ENCODE measurements at places on chromosomes 1 and 21.

- peaks cover 5% of the 10 kb centered on the region for H3K4me1 ChIP-seq
- no peaks in the 10 kb centered on the region for H3K36me3 ChIP-seq
- no peak overlapping the region for H3K27ac ChIP-seq
- DNase-seq: no peak
- no peaks in the 10 kb centered on the region for H3K27me3 ChIP-seq
Observed at GRCh38 chr21:38388647-38389353, 109.5 kb downstream of the ERG start.

DNA sequence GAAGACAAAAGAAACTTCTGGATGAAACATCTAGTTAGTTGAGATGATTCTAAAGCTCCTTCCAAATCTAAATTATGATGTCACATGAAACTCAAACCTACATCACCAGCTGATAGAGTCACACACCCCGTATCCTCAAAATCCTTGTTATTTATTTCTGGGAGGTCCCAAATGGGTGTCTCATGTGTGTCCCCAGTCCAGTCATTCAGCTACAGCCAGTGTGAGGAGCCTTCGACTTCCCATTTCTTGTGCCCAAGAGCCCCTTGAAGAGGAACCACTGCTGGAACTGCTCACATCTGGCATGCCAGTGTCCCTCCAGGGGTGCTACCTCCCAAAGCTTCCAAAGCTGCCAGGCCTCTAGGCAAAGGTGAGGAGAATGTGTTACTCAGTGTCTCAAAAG is 32.5 kb upstream of the KCNA3 start:
- no peaks in the 10 kb centered on the region for H3K27me3 ChIP-seq
- DNase-seq: no peak
- no peak overlapping the region for H3K27ac ChIP-seq

DNA sequence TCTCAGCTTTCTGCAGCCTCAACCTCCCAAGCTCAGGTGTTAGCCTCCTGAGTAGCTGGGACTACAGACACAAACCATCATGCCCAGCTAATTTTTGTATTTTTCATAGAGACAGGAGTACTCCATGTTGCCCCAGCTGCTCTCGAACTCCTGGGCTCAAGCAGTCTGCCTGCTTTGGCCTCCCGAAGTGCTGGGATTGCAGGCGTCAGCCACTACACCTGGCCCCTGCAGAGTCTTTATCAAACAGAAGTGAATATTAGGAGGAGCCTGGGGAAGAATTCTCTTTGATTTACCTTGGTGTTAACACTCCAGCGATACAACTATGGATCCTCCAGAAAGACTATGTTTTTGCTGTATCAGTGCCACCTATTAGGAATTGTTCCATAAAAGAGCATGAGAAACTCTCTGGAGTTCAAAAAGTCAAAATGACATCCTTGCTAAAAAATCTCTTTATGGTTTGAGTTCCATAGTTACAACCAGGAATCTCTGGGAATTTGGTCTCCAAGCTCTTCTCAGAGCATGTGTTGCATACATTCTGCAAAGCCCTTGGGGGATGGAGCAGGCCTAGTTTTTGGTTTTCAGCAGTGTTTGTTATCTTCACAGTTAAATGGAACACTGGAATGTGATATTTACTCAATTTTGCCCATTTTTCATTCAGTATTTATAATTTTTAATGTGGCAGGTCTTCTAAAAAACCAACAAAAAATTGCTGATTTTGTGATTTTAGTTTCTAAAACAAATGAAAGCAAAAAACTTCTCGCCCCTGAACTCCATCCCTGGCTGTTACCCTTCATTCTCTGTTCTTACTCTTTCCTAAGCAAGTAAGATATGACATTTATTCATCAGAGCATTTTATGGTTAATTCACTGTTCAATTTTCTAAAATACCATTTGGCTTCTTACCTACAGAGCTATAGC is 77.3 kb downstream of the OLFML2B start:
- peaks cover 8% of the 10 kb centered on the region for H3K36me3 ChIP-seq
- DNase-seq: no peak
- H3K4me1 ChIP-seq: no peaks in the 10 kb centered on the region
- no peaks in the 10 kb centered on the region for H3K27me3 ChIP-seq

GRCh38 chr1:72705921-72706320 is 423.6 kb upstream of the NEGR1 start:
- no peak overlapping the region for H3K4me3 ChIP-seq
- DNase-seq: no peak
- H3K27ac ChIP-seq: no peak overlapping the region
- no peaks in the 10 kb centered on the region for H3K36me3 ChIP-seq

GRCh38 chr1:223622132-223622842 is 43.2 kb downstream of the CAPN8 start:
- no peaks in the 10 kb centered on the region for H3K36me3 ChIP-seq
- no peak for DNase-seq
- H3K27me3 ChIP-seq: no peaks in the 10 kb centered on the region
- no peak overlapping the region for H3K27ac ChIP-seq
- H3K4me1 ChIP-seq: no peaks in the 10 kb centered on the region

DNA sequence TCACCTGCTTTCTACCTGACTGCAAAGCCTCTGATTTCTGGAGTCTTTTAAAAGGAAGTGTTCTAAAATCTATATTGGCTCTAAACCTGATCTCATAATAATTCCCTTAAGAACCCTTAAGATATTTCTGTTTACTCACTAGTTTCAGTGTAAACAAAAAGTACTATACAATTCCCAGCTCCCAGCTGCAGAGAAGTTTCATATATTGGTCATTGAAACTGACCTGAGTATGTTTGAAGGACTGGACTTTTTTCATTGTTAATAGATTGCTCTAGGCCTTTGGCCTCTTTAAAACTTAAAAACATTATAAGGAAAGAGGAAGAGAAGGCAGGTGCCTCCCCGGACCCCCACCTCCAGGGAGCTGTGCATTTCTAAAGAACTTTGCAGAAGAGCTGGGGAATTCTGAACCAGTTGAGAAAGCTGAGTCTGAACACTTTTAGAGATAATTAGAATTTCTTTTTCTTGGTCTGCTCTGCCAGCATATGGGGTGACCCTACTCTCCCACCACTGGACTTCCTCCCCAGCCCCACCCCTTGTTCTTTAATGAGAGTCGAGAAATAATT is 23.7 kb downstream of the CLIC6 start:
- no peak overlapping the region for H3K4me3 ChIP-seq
- DNase-seq: no peak

- no peaks in the 10 kb centered on the region for H3K36me3 ChIP-seq
- H3K27me3 ChIP-seq: no peaks in the 10 kb centered on the region
- DNase-seq: no peak
- H3K4me1 ChIP-seq: no peaks in the 10 kb centered on the region
Observed at GRCh38 chr21:14982336-14982735, 82.5 kb downstream of the NRIP1 start.

GRCh38 chr21:14672466-14672865 is 126.4 kb upstream of the SAMSN1 start:
- no peak overlapping the region for H3K27ac ChIP-seq
- H3K4me3 ChIP-seq: no peak overlapping the region
- H3K36me3 ChIP-seq: no peaks in the 10 kb centered on the region
- DNase-seq: no peak

DNA sequence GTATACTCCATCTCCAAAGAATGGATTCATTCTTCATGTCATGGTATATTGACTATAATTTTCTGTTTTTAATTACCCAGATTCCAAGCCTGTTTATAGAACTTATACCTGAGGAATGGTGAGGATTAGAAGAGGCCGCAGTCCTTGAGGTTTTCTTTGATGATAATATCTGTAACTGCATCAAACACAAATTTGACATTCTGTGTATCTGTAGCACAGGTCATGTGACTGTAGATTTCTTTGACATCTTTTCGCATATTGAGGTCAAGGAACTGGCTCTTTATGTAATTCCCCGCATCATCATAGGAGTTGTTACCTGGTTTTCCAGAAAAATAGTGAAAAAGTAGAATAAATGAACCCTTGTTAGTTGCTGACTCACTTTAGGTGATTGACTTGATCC is 16.2 kb downstream of the GNAT2 start:
- H3K4me1 ChIP-seq: no peaks in the 10 kb centered on the region

Measured in upper lobe of left lung (tissue), 6 donors.